T-helper 1 cell (primary cell): ENCODE measurements at places on chromosomes 5 and 9.

DNA sequence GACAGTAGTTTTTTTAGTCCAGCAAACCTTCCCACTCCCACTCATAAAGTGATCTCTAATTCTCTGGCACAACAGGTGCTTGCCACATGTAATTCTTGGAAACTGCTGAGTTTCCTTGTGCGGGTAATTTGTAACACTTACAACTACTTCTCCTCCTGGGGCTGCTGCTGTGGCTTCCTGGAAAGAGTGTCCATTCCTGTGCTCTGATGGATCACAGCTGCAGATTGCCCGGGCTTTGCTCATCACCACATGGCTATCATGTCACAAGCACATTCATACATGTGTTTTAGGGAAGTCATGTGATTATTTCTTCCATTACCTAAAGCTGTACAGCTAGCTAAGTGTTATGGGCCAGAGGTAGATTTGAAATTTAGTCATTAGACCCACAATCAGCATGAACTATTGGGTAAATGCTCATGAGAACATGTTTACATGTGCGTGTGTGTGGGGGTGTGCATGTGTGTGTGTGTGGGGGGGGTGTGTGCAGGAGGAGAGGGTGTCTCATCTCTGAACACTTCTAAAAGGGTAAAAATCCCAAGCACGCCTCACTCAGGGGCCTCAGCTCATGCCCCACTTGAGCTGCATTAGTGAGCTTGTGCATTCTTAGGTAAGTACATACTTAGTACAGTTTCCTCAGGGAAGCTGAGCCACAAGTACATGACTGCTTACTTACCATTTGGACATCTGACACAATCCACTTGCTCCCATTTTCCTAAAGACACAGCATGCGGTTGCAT lies 118.1 kb upstream of the CCDC112 start:
- DNase-seq, result no peak

GRCh38 chr9:31674264-31674663 lies 710.2 kb upstream of the ACO1 start:
- DNase-seq, result no peak

- no peak for DNase-seq
Measured at GRCh38 chr9:6575324-6576034, 70.0 kb downstream of the GLDC start.

GRCh38 chr5:102856389-102856777 lies 101.3 kb downstream of the PAM start:
- no peak for DNase-seq

- DNase-seq, result no peak
Measured at GRCh38 chr5:82364497-82364896, 86.3 kb upstream of the RPS23 start.

DNA sequence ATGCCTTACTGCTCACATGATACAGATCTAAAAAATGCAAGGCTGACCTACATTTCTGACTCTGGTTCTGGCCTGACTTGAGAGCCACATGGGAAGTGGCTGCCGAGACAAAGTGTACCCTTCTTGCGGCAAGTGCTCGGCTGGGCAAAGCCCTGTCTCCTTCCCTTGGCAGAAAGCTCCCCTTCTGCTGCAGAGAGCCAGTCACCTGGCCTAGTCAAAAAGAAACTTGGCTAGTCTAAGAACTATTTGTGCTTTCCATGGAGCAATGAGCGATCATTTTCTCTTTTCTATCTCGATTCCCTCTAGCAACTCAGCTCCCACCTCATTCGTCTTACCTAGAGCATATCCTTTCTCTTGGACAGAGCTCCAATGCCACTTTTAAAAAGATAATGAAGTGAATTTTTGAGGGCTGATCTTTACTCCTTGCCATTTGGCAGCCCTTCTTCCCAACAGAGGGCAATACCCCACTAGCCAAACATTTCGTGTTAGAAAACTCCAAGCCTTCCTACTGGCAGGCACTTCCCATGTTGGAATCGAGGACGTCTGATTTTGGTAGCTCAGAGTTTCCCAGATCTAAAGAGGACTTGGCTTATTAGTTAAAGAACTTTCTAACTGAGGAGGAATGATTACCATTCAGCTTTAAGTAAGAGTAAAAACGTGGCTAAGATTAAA lies 108.1 kb upstream of the PRRC1 start:
- DNase-seq, result no peak

- no peak for DNase-seq
Measured at GRCh38 chr5:51053361-51053760, 329.9 kb upstream of the ISL1 start.

DNA sequence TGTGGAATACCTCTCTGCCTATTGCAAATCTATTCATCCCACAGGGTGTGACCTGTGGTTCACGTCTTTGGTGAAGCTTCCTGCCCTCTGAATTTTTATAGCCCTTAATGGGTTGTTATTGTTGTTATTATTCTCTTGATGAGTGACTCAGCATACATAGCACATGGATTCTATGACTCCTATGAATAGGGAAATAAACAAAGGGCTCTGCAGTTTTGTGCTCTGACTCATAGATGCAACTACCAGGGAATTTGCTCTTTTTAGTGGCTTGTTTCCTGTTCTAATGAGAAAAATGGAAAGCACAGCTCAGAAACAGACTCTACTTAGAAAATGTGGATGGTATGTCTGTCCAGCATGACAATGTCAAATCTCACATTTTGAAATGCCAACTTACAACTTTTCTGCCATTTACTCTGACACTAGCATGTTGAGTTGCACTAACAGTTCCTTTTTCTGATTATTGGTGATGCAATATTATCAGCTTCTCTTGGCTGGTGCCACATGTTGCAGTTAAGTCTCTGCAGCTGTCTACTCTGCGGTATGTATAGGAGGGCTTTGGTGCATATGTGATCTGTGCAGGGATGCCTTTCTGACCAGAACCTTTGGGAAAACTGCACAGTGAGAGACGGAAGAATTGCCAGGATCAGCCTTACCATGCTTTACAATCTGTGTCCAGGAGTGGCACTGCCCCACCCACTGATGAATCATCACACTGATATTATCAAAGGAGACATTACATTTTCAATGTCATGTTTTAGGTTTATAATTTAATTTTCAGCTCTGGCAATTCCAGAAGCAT lies 996.4 kb upstream of the WWC1 start:
- DNase-seq, result no peak

- no peak for DNase-seq
Measured at GRCh38 chr9:85515021-85515420, 226.7 kb downstream of the AGTPBP1 start.

DNA sequence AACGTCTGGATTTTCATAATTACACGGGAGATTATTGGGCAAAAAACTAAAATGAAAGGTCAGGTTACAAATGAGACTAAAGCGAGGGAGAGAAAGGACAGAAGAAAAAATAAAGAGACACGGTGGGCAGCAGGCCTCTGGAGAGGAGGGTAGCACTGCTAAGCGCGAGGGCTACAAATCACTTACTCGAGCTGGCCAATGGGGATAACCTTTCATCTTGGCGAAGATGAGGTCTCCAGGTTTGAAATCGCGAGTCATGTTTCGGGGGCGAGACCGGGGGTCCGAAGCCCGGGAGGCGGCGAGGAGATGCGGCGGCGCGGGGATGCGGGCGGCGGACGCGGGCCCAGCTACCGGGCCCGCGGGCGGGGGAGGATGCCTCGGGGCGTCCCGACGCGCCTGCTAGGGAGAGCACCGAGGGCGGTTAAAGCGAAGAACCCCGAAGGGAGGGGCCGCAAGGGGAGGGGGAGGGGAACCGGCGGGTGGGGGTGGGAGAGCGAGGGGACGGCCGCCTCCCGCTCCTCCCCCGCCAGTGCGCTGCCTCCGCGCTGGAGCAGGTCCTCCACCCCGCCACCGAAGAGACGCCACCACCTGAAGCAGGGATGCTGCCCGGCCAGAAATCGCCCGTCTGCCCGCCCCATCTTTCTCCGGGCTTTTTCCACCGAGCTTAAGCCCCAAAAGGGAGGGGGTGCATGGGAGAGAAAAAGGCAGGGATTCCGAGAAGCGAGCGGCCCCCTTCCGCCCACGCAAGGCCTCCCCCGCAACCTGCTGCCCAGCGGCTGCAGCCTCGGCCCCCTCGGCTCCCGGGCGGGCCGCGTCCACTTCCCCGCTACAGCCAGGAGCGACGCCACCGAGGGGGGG lies 610 bp downstream of the PSIP1 start:
- DNase-seq, result peak; percentile 55

DNA sequence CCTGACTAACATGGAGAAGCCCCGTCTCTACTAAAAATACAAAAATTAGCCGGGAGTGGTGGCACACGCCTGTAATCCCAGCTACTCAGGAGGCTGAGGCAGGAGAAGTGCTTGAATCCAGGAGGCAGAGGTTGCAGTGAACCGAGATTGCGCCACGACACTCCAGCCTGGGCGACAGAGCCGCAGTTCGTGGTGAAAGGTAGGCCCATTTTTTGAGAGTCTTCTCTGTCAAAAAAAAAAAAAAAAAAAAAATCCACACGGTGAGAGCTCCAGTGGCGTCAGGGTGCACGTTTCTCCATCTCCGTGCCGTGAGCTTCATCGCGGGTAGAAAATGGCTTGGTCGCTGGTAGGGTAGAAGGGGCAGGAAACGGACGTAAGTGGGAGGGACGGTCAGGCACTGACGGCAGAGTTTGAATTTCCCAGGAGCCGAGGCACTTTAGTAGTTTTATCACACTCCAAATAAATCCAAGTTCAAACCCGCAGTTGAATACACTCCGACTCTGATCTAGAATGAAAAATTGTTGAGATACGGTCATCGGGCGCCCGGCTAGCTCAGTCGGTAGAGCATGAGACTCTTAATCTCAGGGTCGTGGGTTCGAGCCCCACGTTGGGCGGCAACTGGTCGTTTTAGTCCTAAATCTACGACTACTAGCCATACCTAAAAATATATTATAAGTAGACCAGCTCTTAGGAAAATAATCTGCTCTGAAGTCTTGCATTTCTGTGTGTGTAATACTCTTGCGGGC lies 2.4 kb upstream of the TRIM7 start:
- DNase-seq, result peak; percentile 66

DNA sequence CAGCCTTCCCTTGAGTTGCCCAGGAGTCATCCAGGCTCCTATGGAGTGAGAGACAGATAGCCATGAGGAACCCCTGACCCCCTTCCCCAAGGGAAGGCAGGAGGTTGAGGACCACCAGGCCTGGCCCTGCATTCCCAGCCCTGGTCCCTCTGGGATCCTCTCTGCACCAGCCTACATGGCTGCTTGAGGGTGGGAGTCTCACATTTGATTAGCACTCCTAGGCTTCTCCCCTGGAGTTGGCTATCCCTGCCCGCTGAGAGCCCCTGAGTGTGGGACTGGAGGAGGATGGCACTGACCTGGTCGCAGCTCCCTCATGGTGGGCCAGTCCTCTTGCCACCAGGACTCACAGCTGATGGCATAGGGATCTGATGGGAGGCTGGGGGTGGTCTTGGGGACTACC lies 46.7 kb downstream of the SAR1B start:
- no peak for DNase-seq

DNA sequence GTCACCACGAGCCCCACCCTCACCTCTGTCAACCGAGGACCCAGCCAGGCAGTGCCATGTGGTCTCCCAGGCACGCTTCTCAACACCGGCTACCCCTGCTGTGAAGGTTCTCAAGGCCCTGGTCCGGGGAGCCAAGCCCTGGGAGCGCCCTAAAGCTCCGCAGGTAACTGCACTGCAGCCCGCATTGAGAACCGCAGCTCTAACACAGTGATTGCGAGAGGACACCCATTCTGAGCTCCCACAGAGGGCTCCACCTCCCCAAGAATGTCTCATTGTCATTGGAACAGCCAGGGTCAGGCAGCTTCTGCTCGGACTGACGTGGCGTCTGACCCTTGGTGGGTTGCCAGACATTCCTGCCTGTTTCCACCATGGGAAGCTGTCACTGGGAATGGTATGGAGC lies 88.3 kb downstream of the ANKRD33B start:
- DNase-seq, result no peak

GRCh38 chr9:18791074-18791473 lies 241.9 kb downstream of the SAXO1 start:
- DNase-seq, result no peak

- DNase-seq, result no peak
Measured at GRCh38 chr5:67490543-67491321, 294.1 kb upstream of the CD180 start.

DNA sequence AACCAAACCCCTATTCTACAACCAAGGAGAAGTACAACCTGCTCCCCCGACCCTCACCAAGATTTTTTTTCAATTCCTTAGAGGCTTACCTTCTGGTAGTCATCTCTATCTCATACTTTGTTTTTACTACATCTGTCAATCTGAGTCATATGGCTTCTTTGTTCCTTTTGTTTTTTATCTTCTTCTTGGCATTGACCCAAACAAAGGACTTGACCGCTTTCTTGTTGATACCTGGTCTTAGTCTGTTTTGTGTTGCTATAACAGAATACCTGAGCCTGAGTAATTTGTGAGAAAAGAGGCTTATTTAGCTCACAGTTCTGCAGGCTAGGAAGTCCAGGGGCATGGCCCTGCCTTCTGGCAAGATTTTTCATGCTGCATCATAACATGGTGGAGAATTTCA lies 352.7 kb downstream of the MLLT3 start:
- no peak for DNase-seq

DNA sequence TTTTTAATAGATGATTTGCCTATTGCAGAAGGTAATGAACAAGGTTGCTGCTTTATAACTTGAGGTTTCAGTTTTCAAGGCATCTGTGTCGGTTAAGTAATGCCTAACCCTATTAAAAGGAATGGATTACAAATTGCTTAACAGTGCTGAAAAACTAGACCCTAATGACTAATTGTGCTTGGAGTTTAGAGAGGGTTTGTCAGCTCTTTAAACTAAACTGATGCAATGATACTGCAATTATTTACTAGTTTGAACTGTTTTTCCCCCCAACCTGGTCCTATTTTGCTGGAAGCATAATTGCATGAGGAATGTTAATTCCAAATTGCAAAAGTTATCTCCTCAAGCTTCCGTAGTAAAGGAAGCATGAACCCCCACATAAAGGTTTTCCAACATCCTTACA lies 39.3 kb upstream of the TLX3 start:
- DNase-seq, result no peak

- DNase-seq, result no peak
Measured at GRCh38 chr5:154830219-154830595, 20.2 kb downstream of the FAXDC2 start.

GRCh38 chr9:126703002-126703865 lies 89.5 kb downstream of the LMX1B start:
- no peak for DNase-seq

GRCh38 chr5:44382894-44383293 lies 6.3 kb downstream of the FGF10 start:
- no peak for DNase-seq

- DNase-seq, result no peak
Measured at GRCh38 chr5:174645677-174646076, 78.7 kb upstream of the MSX2 start.

DNA sequence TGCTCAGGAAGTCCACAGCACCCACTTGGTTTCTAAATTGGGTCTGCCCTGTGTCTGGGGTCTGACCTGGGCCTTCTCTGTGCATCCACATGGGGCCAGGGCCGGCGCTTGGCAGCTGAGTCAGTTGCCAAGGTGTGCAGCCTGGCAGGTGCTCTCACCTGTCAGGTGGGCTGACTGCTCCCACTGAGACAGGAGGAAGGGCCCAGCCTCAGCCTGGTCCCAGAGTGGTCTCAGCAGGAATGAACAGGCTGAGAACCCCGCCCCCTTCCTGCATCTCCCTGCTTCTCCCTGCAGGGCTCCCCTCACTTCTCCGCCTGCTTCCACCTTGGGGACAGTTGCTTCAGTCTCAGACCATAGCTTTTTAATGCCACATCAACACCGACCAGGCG lies 60.5 kb downstream of the BARX1 start:
- DNase-seq, result no peak

GRCh38 chr5:14118551-14119320 lies 24.4 kb upstream of the TRIO start:
- DNase-seq, result no peak
